PC-3 (cell line): ENCODE measurements at places on chromosomes 16 and 17. TPM values are rescaled to one million over a fixed set of nuclear protein-coding genes. Genes with fewer than 3 reads are reported as not detected.

DNA sequence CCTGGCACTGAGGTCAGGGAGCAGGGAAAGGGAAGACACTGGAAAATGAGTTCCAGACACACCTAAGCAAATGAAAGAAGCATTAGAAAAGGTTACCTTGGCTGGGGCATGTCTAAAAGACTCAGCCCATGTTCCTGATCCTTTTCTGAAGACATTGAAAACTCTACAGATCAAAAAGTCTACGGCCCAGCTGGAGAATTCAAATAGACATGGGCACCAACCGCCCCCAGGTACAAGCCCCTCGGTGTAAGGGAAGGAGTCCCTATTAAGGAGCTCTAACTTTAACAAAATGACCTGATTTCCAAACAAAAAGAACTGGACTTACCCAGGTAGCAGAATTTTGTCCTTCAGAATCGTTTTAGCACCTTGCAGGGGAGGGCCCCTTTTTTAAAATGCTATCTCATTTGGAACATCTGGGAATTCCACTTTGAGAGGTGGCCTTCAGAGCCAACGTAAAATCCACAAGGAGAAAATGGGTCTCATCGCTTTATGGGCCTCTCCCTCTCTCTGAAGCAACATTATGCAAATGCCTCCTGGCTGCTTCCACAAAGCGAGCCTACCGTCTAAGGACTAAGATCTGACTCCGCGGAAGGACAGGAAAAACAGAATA is 43.6 kb upstream of the RBFOX3 start:
- no peak for DNase-seq

GRCh38 chr16:60329108-60329507 is 1595.0 kb upstream of the GOT2 start:
- no peak for DNase-seq

DNA sequence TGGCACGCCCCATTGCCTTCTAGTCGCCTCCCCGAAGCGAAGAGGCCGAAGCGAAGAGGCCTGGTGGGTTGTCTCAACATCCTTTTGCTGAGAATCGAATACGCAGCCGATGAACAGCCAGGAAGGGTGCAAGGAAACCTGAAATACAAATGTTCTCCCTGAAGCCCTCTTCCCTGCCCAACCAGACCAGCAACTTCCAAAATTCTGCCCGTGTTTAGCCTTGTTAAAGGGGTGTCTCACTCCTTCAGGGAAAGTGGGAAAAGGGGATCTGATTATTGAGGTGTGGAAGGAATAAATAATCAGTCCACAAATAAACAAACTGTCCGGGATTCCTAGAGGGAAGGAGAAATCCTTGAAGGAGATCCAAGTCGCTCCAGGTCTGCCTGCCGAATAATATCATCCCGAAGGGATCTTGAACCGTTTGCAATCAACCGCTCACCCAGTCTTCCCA is 1.4 kb upstream of the FOXC2 start:
- DNase-seq, result no peak

DNA sequence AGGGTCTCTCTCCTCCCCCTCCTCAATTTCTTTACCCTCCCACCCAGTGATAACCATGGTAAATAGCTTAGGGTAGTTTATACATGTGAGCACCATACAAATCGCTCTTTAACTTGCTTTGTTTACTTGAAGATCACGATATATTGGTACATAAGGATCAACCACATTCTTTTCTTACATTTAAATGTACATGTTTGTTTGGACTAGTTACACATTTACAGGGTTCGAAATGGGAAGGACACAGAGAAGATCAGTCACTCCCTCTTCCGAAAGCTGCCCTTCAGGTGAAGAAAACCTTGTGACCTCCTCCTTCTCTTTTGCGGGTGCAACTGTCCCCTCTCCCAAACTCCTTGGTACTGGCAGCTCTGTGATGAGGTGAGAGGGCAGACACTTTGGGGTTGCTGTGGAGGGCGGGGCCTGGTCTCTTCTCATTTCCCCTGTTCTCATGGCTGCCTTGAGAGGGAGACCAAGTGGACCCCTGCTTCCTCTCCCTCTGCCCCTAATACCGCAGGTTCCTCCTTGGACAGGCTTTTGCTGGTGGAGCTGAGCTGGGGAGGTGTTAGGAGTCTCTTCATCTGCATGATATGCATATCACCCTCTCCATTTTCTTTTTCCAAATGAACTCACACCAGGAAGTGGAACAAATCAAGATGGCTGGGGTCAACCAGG is 4.7 kb upstream of the PIK3R6 start:
- DNase-seq, result no peak

GRCh38 chr16:50185005-50185505 is 31.9 kb downstream of the TENT4B start:
- DNase-seq, result no peak

PSMC3IP gene
- 20.3 and 24.1 TPM in 2 replicates for total RNA-seq

DNA sequence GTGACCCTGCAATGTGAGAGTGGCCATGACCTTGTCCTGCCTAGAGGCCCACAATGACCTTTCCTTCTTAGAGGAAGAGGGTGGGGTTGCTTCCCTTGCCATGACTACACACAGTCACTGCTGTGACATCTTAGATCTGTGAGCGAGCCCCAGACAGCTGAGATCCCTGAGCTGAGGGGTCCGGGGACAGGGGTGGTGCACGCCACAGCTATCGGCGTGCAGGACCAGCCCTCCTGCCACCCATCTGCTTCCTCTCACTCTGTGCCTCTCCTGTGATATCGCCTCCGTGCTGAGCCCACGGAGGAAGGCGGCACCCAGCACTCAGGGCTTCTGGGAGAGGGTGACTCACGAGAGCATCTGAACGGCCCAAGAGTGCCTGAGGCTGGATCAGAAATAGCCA is 35.2 kb downstream of the KIAA0513 start:
- no peak for DNase-seq

DNA sequence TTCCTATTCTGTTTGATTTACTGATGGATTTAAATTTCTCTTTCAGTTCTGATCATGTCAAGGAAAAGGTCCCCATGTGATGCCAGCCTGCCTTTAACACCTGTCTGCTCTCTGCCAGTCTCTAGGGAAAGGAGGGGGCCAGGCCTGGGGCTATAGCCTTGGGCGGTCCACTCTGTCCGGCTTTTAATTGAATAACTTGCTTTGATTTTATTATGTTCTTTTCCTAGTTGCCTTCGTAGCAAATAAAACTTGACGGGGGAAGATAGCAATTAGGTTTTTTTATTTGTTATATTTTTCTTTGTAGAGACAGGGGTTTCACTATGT is 47.6 kb downstream of the ABAT start:
- DNase-seq, result no peak

- no peak for DNase-seq
Measured at GRCh38 chr17:2178798-2179501, 124.0 kb downstream of the HIC1 start.

DNA sequence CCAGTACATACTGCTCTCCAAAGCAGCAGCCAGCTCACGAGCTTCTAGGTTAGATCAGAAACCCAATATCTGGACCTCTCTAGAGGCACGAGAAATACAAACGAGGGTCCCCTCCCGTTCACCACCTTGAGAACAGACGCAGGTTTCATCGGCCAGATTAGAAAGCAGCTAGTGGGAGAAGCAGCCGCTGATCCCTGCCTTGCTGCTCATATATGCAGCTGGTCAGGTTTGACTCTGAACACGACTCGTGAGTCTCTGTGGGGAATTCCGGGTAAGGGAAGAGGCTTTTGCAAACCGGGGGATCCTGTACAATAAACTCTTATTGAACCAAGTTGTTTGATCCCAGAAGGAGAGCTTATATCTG is 1.6 kb downstream of the VAT1L start:
- no peak for DNase-seq

GRCh38 chr17:63476854-63477479 is at the start of gene ACE:
Gene ACE (plus strand): TSS chr17:63477061. CDS start chr17:63477095, 34 bp downstream.
- peak; percentile 54 for DNase-seq

PPL gene
- 18.8 and 22.8 TPM in 2 replicates for total RNA-seq

DNA sequence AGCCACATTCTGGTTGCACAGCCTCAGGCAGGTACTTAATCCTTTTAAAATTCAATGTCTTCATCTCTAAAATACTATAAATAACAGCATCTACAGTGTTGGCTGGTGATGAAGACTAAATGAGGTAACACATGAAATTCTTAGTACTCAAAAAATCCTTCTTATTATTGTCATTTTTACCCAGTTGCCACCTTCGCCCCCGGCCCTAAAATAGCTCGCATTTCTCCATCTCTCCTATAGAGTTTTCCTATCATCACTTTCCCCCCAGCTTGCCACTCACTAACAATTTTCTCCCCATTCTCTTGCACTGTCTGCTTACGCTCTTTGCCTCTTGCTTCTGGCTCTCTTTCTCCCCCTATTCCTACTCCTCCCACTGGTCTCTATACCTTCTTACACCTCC is 59.9 kb upstream of the MARCHF10 start:
- DNase-seq, result no peak

DNAI2 gene
- total RNA-seq, result not detected in 2 replicates

- no peak for DNase-seq
Measured at GRCh38 chr16:19386525-19386924, 31.2 kb upstream of the TMC5 start.
